ENCODE measurements at places on chromosomes 6 and 20. TPM values are rescaled to one million over a fixed set of nuclear protein-coding genes. Genes with fewer than 3 reads are reported as not detected.

GRCh38 chr20:58401162-58401561 lies 12.1 kb downstream of the VAPB start:
- no peak overlapping the region for H3K27ac ChIP-seq
- H3K36me3 ChIP-seq: no peaks in the 10 kb centered on the region
- peaks cover 52% of the 10 kb centered on the region for H3K4me1 ChIP-seq
- DNase-seq: no peak
- no peaks in the 10 kb centered on the region for H3K27me3 ChIP-seq

GRCh38 chr6:149860834-149861602 lies 3.1 kb downstream of the LRP11 start:
- no peak for DNase-seq
- H3K4me3 ChIP-seq: no peak overlapping the region
- H3K27me3 ChIP-seq: peaks cover 28% of the 10 kb centered on the region
- H3K36me3 ChIP-seq: no peaks in the 10 kb centered on the region

DNA sequence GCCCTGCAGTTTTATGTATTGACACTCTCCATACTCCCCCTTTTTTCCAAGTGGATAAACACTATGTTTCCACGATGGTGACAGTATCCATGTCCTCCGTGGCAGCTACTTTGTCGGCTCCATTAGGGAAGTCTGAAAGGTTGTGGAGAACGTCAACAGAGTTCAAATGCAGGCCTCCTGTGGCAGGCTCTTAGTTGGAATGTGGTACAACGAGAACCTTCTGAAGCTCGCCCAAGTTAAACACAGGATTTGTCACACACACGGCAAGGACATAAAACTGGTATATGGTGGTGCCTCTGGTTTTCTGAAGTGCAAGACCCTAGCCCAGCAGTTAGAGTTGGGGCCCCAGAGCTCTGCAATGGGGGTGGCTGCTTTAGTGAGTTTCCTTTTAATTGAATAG lies 187.0 kb upstream of the TAB2 start:
- no peaks in the 10 kb centered on the region for H3K36me3 ChIP-seq
- H3K4me1 ChIP-seq: peaks cover 17% of the 10 kb centered on the region
- H3K27me3 ChIP-seq: no peaks in the 10 kb centered on the region
- H3K27ac ChIP-seq: no peak overlapping the region
- no peak overlapping the region for H3K4me3 ChIP-seq

DNA sequence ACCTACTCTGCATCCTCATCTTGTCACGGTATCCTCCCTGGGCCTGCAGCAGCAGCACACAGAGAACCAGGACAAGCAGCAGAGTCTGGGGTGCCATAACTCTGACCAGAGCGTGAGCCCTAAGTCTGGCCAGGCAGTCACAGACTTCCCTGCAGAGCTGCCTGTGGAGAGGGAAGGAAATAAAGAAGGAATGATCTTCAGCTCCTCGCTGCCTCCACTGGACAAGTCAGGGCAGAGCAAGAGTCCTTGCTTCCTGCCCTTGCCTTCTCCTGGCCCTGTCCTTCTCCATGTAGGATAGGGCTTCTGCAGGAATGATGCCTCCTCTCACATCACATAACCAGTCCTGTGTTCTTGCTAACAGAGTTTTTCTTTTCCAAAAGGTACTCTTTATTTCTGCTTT lies 15.9 kb upstream of the WFDC11 start:
- H3K4me3 ChIP-seq: no peak overlapping the region
- H3K4me1 ChIP-seq: no peaks in the 10 kb centered on the region
- no peak for DNase-seq
- H3K27ac ChIP-seq: no peak overlapping the region
- H3K27me3 ChIP-seq: no peaks in the 10 kb centered on the region
- H3K36me3 ChIP-seq: no peaks in the 10 kb centered on the region

DNA sequence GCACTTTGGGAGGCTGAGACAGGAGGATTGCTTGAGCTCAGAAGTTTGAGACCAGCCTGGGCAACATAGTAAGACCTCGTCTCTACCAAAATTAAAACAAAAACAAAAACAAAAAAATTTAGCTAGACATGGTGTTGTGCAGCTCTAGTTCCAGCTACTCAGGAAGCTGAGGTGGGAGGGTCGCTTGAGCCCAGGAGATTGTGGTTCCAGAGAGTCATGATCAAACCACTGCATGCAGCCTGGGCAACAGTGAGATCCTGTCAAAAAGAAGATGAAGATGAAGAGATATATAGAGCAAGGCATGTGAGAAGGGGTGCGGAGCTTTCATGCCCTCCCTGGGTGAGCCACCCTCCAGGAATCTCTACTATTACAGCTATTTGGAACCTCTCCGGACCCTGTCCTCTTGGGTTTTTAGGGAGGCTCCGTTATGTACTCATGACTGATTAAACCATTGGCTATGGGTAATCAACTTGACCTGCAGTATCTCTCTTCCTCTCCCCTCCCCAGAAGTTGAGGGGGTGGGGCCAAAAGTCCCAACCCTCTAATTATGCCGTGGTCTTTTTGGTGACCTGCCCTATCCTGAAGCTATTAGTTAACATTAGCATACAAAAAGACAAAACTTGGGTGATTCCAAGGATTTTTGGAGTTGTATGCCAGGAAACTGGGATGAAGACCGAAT lies 9.0 kb downstream of the POLH start:
- H3K27me3 ChIP-seq: no peaks in the 10 kb centered on the region
- DNase-seq: no peak
- H3K4me3 ChIP-seq: no peak overlapping the region
- no peak overlapping the region for H3K27ac ChIP-seq
- peaks cover 71% of the 10 kb centered on the region for H3K36me3 ChIP-seq

DNA sequence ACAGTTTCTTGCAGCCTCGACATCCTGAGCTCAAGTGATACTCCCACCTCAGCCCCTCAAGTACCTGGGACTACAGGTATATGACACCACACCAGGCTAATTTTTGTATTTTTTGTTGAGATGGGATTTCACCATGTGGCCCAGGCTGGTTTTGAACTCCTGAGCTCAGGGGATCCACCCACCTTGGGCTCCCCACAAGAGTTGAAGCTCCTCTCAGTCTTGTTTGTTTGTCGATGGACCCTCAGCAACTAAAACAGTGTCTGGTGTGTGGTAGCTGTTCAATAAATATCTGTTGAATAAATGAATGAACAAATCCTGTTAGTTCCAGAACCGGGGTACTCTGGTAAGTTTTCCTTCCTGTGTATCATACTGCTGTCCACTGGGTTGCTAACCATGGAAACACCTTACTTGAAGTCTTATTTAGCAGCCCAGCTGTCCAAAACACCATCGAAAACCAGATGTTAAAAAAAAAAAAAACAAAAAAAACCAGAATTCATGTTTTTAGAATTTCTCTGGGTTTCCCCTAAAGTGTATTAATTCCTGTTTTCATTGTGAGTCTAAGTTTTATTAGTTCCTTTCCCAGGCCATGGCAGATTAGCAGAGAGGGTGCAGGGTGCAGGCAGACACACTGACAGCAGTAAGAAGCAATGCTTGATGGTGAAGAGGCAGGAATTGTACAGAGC lies 7.8 kb upstream of the EZR start:
- no peaks in the 10 kb centered on the region for H3K27me3 ChIP-seq
- peaks cover 27% of the 10 kb centered on the region for H3K4me1 ChIP-seq
- H3K36me3 ChIP-seq: no peaks in the 10 kb centered on the region
- H3K4me3 ChIP-seq: no peak overlapping the region

- peaks cover 13% of the 10 kb centered on the region for H3K27me3 ChIP-seq
- DNase-seq: no peak
- H3K36me3 ChIP-seq: no peaks in the 10 kb centered on the region
- H3K4me3 ChIP-seq: no peak overlapping the region
Observed at GRCh38 chr20:45345104-45345936, 2.9 kb downstream of the SDC4 start.

- DNase-seq: no peak
- H3K36me3 ChIP-seq: no peaks in the 10 kb centered on the region
- no peaks in the 10 kb centered on the region for H3K27me3 ChIP-seq
Observed at GRCh38 chr20:44552050-44552449, 30.2 kb upstream of the SERINC3 start.

DNA sequence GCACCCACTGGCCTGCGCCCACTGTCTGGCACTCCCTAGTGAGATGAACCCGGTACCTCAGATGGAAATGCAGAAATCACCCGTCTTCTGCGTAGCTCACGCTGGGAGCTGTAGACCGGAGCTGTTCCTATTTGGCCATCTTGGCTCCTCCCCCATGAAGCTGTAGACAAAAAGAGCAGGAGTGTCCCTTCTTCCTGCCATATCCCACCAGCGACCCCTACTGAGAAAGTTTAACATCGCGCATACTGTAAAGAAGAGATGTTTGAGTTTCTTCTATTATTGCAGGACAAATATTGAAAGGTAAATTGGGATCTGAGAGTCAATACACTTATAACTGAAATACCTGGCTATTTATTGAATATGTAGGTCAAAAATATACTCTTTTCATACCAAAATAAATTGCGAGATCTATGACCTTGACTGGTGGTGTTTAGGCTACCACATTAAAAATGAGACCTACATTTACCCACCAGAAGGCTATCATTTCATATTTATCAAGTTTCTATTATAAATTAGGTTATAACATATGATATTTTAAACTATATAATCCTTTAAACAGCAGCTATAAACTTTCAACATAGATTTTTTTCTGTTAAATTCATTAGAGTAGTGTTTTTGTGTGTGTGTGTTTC lies 586.3 kb downstream of the HTR1B start:
- H3K4me1 ChIP-seq: no peaks in the 10 kb centered on the region
- no peak overlapping the region for H3K4me3 ChIP-seq
- no peak for DNase-seq
- H3K27me3 ChIP-seq: no peaks in the 10 kb centered on the region
- no peaks in the 10 kb centered on the region for H3K36me3 ChIP-seq

DNA sequence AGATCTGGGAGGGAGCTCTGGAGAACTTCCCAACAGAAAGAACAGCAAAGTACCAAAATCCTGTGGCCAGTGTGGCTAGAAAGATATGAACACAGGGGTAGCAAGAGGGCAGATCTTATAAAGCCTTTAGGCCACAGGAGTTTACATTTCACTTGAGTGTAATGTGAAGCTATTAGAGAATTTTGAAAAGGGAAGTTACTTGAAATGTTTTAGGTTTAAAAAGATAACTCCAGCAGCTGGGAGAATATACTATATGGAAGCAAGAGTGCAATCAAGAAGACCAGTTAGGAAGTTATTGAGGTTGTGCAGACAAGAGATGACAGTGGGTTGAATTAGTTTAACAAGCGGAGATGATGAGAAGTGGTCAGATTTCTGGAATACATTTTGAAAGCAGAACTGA lies 7.9 kb downstream of the SUPT3H start:
- H3K27ac ChIP-seq: no peak overlapping the region
- no peaks in the 10 kb centered on the region for H3K4me1 ChIP-seq
- H3K4me3 ChIP-seq: no peak overlapping the region

- no peaks in the 10 kb centered on the region for H3K36me3 ChIP-seq
- no peaks in the 10 kb centered on the region for H3K27me3 ChIP-seq
- H3K4me1 ChIP-seq: no peaks in the 10 kb centered on the region
- no peak overlapping the region for H3K27ac ChIP-seq
- no peak overlapping the region for H3K4me3 ChIP-seq
Observed at GRCh38 chr6:143936778-143937667, 71.0 kb downstream of the PLAGL1 start.

Gene GPX5
- not detected for total RNA-seq

Gene RAB44
- 0.19 TPM for total RNA-seq

Gene KHDC1L
- not detected for total RNA-seq

Gene VNN1
- total RNA-seq: not detected

Gene SYCP2
- 4.7 TPM for total RNA-seq
